ENCODE measurements at places on chromosomes 4 and X.
A peak's percentile ranks its signal among the peaks of the same experiment; 100 is the strongest.

- DNase-seq, result no peak
Observed at GRCh38 chrX:72465889-72466288, 106.8 kb downstream of the HDAC8 start.

GRCh38 chrX:20711366-20711765, 444.7 kb upstream of the RPS6KA3 start:
- DNase-seq, result no peak

DNA sequence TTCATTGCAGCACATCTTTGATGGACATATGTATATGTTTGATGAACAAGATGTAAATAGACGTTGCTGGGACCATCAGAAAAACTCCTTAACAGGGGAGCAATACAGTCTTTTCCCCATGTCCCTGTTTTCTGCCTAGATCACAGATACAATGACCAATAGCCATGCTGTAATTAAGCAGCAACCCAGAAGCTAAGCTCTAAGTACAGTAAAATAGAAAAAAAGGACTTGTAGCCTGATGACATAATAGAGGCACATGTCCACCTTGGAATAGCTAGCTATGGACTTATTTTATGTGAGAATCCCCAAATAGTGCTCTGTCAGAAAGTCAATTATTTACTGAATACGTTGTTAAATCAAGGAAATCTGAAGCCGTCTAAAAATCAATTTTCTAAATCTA, 14.9 kb downstream of the FAM13A start:
- DNase-seq, result no peak

- DNase-seq, result no peak
Observed at GRCh38 chr4:92362028-92362427, 58.3 kb downstream of the GRID2 start.

- no peak for DNase-seq
Observed at GRCh38 chr4:86939729-86940575, 5.1 kb downstream of the AFF1 start.

GRCh38 chrX:107596651-107597050, 31.7 kb upstream of the PRPS1 start:
- DNase-seq, result no peak

DNA sequence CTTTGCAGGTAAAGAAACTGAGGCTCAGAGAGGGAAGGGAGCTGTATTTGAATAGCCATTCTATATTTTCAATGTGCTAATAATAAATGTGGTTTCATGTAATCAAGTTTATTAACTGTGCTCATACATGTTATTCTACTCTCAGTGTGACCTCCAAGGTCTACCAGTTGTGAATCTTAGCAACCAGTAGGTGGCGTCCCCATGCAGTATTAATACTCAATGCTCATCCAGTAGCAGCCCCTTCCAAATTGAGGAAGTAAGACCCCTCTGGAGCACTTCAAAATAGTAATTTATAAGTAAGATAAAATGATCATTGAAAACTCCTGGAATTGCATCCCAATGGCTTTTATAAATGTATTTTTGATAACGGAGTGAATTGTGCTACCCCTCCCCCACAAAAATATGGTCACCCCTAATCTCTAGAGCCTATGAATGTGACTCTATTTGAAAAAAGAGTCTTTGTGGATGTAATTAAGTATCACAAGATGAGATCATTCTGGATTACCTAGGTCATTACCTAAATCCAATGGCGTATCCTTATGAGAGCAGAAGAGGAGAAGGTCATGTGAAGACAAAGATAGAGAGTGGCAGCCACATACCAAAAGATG, 20.4 kb upstream of the SEPSECS start:
- DNase-seq, result no peak

DNA sequence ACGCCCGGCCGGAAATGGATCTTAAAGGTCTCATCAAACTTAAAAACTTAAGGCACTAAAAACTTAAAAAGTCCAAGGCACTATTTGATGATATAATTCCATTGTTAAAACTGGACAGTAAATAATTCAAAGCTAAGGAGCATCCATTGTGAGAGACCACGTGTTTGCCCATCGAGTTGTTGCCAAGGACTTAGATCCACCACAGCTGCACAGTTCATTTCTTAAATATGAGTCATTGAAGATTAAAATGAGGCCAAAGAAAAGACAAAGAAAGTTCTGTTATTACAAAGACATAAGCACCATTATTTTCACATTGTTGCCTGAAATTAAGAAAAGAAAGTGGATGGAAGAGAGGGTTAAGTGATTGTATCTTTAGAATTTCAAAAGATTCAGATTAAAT, 411.5 kb upstream of the FTHL17 start:
- no peak for DNase-seq

DNA sequence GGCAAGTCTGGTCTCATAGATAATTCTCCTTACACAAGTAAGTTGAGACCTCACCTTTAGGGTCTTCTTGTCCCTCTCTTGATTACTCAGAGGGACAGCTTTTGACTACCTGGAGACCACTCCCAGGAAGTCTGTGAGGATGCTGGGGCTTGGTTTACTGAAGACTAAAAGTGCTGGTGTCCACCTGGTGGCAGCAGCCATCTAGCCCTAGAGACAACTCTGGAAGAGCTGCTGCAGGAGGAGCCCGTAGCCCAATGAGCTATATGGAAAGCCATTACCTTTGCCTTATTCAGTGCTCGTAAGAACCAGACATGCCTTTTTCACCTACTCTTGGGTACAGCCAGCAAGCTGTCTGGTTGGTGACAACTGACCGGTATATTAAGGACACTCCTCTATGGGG, 7.3 kb downstream of the FGFBP2 start:
- no peak for DNase-seq

GRCh38 chrX:104098151-104098808, 14.0 kb upstream of the ZCCHC18 start:
- no peak for DNase-seq

- DNase-seq, result no peak
Observed at GRCh38 chr4:163085085-163085484, 81.6 kb downstream of the NAF1 start.

DNA sequence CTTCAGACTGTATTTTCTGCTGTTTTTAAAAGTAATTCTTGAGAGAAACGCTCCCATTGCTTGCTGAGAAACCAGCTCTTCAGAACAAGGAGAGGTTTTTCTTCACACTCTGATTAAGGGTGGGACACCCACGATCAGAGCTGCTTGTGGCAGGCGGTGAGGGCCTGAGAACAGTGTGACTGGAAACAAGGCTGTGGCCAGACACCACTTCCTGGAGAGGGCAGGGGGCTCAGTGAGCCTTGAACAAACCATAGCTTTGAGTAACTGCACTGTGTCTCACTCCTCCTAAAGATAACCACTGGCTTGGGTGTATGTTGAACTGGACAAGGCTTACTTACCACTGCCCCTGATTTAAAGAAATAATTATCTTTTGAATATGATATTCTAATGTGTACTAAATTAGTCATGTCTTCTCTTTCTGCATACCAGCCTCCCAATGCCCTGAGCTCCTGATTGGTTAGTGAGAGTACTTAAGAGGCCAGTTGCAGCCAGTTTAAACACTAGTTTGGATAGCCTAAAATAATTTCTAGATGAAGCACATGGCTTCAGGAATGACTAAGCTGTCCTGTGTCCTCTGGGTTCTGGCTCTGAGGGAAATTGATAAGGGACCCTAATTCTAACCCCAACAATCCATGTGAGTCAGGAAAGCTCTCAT, 3.7 kb upstream of the GPR82 start:
- no peak for DNase-seq

DNA sequence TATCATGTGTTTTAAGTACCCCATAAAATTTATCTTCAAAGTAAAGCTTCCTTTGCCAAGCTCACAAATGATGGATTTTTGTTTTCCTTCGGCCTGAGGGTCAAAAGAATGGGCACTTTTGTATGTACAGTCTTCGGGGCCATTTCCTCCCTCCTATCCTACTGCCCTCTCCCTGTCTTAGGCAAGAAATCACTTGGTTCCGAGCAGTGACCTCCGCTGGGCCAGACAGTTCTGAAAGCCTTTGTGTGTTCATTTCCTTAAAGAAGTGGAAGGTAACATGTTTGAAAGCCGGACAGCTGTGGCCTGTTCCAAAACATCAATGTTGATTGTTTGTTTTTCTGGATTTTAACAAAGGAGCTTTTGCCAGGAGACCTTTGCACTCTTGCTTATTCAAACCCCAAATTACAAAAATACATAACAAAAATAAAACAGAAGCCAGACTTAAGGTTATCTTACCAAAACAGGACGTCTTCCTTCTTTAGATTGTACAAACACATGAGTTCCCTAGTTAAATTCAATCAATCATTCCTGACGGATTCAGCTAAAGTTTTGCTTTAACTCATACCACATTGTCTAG, 110.6 kb upstream of the LIMCH1 start:
- no peak for DNase-seq

- no peak for DNase-seq
Observed at GRCh38 chrX:10636337-10636736, 16.0 kb upstream of the MID1 start.

DNA sequence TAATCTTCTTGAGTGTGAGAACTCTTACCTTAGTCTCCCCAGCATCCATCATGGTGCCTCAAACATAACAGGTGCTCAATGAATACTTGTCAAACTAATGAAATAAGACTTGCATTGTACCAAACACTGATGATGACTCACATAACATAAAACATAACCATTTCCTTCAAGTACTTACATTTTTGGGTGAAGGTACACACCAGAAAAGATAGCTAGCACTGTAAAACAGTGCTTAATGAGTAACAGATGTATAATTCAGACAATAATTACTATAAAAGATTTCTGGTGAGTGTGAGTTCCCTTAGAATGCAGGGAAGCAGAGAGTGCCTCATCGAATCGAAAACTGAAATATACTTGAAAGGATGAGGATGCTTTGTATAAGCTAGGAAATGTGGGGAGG, 70.1 kb upstream of the HCCS start:
- DNase-seq, result no peak

DNA sequence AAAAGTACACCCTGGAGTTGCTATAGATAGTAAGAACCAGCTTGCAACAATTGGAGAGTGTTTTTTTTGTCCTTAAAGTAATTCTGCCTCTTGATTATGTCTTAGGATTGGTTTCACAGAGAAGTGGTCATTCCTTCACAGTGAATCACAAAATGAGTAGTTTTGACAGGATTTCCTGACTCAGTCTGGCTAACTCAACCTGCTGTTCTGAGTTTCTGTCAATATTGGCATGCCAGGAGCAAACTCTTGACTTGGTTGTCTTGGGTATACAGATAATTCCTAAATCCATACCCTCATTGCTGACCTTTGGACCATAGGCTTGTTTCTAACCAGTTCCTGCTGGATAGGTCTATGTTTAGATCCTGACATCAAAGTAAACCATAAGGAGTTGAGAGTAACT, 9.4 kb downstream of the FHIP1A start:
- DNase-seq, result no peak

GRCh38 chr4:103754844-103755243, 35.1 kb upstream of the TACR3 start:
- DNase-seq, result no peak

DNA sequence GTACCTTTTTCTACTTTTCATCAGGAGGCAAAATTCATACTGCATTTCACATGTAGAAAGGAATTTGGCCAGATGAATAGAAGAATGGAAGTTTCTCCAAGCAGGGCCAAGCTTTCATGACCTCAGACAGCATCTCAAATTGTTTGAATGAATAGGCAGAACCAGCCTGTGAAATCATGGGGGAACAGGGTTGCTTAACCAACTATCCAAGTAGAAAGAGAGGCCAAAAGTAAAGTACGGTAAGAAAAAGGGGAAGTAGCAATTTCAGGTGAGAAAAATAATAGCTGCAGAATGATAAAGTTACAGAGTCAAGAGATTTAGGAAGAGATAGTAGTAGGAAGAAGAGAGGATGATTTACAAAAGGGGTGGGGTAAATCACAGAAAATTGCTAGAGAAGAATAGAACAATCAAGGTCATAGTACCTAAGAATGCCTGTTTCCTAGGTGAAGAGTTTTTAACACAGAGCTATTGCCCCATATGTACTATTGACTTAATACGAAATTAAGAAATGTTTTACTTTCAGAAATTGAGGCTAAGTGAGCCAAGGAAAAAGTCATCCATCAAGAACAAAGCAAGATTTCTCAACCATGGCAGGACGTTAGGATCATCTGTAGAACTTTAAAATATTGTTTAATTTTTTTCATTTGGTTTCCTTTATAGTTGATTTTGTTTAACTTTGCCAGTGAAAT, 177.1 kb upstream of the TET2 start:
- no peak for DNase-seq

DNA sequence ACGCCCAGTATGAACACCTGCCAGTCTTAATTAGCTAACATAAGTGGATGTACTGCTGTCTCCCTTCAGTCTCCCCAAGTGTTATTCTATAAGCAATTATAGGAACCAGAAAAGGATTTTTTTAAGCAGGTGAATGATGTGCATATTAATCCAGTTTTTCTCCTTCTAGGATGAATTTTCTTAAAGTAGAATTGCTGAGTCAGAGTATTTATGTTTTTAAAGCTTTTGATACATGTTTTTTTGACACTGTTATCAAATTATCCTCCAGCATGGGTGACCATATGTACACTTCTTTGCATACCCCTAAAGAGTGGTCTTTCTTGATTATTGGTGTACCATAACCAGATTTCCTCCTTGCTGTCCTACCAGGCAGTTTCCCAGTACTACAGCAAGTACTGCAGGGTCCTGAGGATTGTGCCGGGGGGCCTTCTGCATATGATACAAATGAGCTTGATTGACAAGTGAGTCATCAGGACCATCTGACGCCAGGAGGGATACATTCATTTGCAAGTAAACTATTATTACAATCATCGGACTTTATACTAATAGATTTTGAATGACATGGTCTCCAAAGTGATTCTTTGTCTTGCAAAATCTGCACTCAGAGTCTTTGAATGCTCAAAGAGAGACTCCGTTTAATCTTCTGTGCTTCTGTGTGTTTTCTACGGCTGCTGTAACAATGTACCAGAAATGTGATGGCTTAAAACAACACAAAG, 10.7 kb upstream of the PCYT1B start:
- DNase-seq, result no peak

DNA sequence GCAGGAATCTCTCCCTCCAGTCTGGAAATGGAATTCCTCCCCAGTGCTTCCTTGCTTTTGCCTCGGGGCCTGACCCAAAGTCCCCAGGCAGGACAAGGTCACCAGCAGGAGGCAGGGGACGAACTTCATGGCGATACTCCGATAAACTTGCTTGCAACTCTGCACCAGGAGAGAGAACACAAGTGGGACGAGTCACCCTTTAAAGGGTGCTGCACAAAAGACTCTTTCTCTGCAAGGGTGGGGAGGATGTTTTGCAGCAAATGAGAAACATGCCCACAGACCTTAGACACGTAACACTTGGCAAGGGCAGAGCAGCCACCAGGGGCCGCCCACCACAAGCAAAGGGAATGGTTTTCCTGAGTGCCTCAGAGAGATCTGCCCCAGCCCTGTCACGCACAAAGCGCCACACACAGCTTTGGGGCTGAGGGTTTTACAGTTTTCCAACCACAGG, at the start of gene FGFBP2:
FGFBP2 (minus strand) TSS at position 175 of the 451 bp plus-strand sequence; CDS start at position 129, 46 bp downstream.
- DNase-seq, result peak; percentile 53

DNA sequence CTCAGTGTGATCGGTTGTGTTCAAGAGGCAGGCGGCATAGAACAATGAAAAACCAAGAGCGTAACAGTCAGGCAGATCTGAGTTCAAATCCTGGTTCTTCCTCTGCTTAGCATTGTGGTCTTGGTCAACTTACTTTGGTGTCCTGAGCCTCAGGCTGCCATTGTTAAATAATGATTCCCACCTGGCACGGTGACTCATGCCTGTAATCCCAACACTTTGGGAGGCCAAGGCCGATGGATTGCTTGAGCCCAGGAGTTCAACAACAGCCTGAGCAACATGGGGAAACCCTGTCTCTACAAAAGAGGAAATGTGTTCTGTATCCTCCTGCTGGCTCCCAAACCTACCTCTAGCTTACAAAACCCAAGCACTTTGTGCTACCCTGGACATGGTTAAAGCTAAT, 129.0 kb upstream of the STX18 start:
- DNase-seq, result no peak

All from aorta (tissue), 5 donors.